ENCODE measurements at places on chromosomes 6 and 20. TPM values are rescaled to one million over a fixed set of nuclear protein-coding genes. Genes with fewer than 3 reads are reported as not detected.
A peak's percentile ranks its signal among the peaks of the same experiment; 100 is the strongest.

Gene BMP7
- not detected for polyA plus RNA-seq

Gene TAGAP
- polyA plus RNA-seq, result not detected

Gene ARFGEF3
- polyA plus RNA-seq, result 0.14 TPM

Gene GUCA1A
- 0.11 TPM for polyA plus RNA-seq

Gene SAMD10
- polyA plus RNA-seq, result 0.86 TPM

Gene BEND3
- 2.1 TPM for polyA plus RNA-seq

Gene RBM24
- 2.5 TPM for polyA plus RNA-seq

Gene RIPK1
- 29.3 TPM for polyA plus RNA-seq

Gene BRPF3
- polyA plus RNA-seq, result 10.4 TPM

GRCh38 chr6:14224359-14225103 is 107.0 kb downstream of the CD83 start:
- DNase-seq, result no peak

- no peak for DNase-seq
These were observed 125.5 kb downstream of the PHACTR1 start for GRCh38 chr6:12842114-12842513.

DNA sequence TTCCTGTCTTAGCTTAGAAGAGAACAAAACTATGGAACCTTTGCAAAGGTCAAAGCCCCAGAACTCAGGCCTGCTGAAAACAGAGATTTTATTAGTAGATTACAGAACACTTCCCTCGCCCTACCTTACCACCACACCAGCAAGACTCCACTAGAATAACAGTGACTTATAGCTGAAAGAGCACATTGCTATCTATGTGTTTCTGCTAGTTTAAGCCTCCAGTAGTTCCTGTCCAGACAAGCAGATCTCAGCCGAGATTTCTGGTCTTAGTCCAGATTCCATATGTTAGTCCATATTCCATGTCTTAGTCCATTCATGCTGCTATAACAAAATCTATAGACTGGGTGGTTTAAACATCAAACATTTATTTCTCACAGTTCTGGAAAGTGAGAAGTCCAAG is 412.3 kb upstream of the ID4 start:
- DNase-seq, result no peak

- no peak for DNase-seq
These were observed 65.0 kb downstream of the KIZ start for GRCh38 chr20:21190869-21191268.

DNA sequence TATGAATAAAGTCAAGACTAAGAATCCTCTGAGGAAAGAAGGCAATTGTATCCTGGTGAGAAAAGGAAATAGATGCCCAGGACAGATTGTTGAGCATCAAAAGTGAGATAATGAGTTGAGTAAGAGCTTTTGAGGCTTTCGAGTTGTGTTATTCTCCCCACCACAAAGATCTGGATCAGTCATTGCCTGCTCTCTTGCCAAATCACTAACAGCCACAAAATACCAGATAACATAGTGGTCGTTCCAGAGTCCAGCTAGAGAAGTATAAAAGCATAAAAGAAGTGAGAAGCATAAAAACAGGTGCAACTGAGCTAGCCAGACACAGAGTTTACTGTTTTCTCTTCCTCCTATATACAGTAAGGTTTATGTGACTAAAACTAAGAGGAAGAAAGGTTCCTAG is 4.9 kb downstream of the SPINT4 start:
- DNase-seq, result peak; percentile 66

GRCh38 chr20:23287354-23288190 is 63.0 kb upstream of the NXT1 start:
- DNase-seq, result no peak

DNA sequence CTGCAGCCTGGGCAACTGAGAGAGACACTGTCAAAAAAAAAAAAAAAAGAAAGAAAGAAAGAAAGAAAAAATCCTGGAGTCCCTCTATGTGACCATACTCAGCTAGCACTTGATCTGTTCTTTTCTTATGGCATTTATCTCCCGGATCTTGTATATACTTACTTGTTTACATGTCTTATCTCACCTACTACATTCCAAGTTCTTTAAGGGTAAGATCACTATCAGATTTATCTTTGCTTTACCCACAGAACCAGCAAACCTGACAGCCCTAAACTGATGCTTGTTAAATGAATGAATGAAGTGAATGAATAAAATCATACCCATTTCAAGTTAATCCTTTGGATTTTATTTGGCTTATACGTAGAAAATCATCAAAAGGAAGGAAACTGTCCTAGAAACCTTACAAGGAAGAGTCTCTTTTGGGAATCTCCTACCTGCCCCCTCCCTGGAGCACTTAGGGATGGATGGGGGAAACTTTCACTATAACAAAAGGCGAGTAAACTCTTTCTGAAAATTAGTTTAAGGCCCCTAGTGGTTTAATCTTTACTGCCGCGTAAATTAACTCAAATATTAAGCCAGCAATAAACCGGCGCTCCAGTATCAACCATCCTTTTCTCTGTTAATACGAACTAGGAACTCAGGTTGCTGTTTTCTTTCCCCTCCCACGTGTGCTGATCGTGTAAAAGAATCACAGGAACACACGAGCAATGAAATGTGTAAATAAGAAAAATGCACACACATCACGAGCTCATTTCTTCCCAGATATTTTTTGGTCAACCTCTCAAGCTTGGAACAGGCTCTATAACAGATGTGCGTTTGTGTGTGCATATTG is 1.3 kb upstream of the UTRN start:
- DNase-seq, result peak; percentile 57

GRCh38 chr6:29980511-29980910 is 38.2 kb downstream of the HLA-A start:
- no peak for DNase-seq

DNA sequence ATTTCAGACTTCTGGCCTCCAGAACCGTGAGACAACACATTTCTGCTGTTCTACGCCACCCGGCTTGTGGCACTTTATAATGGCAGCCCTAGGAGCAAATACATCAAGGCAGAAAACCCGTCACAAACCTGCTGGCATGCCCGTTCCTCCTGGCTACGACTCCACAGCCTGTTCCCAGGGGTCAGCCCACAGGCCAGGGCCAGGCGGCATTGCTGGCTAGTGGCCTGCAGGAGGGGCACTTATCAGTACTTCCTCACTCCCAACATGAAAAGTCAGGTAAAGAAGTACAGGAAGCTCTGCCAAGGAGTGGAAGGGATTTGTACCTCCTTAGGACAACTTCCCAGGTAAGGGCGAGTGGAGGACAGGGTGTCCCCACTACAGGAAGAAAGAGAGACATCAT is 223.1 kb upstream of the AGPAT4 start:
- DNase-seq, result no peak

- peak; percentile 17 for DNase-seq
These were observed 39.3 kb downstream of the ALDH8A1 start for GRCh38 chr6:134910593-134910935.

GRCh38 chr6:41636833-41637193 is 1.5 kb upstream of the MDFI start:
- DNase-seq, result no peak

- DNase-seq, result peak; percentile 24
These were observed 12.0 kb downstream of the RNF8 start for GRCh38 chr6:37365791-37366190.

DNA sequence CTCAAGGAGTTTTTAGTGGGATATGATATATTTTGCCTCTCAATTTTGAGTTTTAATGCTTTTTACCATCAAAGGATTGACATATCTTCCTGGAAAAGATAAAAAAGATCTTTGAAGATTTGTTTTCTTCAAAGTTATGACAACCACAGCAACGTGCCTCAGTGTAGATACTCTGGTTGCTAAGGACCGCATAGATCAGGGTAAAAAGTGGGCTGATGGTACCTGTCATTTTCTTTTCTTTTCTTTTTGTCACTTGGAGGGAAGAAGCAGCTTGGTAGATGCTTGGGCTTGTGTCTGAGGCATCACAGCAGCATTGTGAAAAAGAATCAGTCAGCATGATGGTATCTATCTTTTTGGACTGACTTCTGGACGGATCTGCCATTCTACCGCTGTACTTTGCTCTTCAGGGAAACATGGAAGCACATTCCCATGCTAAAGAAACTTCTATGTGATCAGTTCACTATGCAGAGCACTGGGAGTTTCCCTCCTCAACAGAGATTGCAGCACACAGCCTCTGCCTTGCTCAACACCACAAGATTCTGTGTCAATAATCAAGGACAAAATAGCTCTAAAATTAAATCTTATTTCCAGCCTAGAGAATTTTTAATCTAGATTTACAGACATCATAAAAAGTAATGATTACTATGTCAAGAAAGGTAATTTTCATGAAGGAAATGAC is 54.8 kb upstream of the SGK1 start:
- DNase-seq, result peak; percentile 42

GRCh38 chr20:48606172-48606840 is 221.5 kb downstream of the PREX1 start:
- no peak for DNase-seq

All from fibroblast of lung (primary cell).